ENCODE measurements at places on chromosomes 6 and 20. TPM values are rescaled to one million over a fixed set of nuclear protein-coding genes. Genes with fewer than 3 reads are reported as not detected.

- DNase-seq: no peak
Observed at GRCh38 chr6:169172946-169173345, 80.7 kb downstream of the THBS2 start.

DNA sequence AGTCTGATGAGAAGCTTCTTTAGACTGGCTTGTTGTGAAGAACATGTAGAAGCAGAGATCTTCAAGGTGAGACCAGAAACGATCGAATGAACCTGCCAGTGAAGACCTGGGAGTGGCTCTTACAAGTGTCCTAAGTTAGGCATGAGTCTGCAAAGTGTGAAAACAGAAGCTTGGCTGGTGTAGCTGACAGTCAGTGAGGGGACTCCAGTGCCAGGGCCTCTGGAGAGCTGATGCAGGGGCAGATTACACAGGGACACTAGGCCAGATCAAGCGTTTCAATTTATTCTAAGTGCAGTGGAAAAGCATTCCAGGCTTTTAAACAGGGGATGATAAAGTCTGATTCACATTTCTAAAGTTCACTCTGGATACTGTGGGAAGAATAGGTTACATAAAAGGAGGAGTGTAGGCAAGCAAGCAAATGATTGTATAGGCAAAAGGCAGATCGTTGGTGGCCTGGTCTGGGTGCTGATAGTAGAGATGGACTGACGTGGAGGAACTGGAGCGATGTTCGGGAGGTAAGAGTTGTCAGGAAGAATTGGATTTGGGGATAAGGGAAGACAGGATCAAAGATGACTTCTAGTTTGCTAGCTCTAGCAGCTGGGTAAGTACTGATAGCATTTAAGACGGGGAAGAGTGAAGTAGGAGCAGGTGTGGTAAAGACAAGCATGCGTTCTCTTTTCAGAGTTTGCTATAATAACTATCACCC is 133.5 kb downstream of the MAN1A1 start:
- DNase-seq: no peak

ACSS1 gene
- 33.6 TPM for total RNA-seq

POM121L2 gene
- not detected for total RNA-seq

DNA sequence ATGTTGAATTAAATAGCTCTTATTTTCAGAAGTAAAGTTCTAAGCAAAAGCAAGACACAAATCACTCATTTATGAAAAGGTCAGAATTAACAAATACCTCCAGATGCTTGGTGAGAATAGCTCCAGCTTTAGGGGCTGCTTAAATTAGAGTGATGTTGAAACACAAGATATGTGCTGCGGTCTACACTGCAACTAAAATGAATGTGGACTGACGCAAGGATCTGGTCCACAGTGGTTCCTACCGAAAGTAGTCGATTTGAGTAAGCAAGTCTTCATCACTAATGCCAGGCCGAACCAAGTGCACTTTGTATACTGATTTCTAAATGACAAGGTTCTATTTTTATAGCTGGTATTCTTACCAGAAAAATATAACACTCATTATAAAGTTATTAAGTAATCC is 96.3 kb downstream of the PRDM1 start:
- DNase-seq: no peak

Measured in lung (tissue), 17 donors.